ENCODE measurements at places on chromosomes 1 and 21.

- DNase-seq, result no peak
Observed at GRCh38 chr1:36536727-36537126, 54.0 kb upstream of the CSF3R start.

DNA sequence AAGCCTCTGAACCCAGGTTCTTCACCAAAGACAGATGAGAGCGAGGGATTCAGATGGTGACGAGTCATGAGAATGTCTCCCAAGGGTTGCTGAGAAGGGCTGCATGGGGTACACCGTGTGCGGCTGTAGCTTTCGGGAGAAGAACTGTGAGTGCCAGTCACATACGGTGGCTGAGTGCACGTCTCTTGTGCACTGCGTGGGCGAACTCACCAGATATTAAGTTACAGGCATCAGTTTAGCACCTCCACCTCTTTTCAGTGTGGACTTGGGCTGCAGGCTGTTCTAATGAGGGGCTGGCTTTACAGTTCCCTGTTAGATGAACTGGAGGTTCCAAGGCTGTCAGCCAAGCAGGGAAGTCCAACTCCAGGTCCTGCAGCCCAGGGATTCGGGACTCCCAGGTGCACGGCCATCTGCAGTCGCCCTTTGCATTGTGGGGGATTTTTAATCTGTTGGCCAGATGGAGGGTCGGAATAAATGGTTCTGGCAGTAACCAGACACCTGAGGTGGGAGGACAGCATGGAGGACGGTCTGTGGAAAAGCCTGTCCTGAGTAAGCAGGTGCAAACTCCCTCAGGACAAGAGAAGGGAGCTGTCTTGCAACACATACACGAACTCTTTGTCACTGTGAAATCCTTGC lies 26.5 kb upstream of the AVPR1B start:
- no peak for DNase-seq

- DNase-seq, result no peak
Observed at GRCh38 chr1:60427194-60427593, 353.6 kb upstream of the C1orf87 start.

DNA sequence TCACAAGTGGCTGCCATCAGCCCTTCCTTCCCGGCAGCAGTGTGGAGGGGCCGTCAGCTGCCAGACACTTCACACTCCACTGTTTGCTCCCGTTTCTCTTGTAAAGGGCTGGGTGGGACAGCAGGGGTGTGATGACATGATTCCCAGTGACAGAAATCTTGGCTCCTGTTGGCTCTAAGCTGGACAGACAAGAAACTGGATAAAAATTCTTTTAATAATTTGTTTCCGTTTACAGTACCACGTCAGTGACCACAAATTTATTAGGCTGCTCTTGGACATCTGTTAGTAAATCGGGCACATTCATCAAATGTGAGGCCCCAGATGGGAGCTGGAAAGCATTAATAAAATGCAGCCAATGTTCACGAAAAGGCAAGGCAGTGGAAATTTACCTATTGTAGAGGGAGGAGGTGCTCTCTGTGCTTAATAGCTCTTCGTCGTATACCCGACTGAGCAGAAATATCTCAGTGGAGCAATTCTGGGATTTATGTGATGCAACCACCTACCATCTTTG lies 353.7 kb upstream of the GREM2 start:
- no peak for DNase-seq

GRCh38 chr1:237562242-237562823 lies 328.4 kb downstream of the ZP4 start:
- DNase-seq, result no peak

DNA sequence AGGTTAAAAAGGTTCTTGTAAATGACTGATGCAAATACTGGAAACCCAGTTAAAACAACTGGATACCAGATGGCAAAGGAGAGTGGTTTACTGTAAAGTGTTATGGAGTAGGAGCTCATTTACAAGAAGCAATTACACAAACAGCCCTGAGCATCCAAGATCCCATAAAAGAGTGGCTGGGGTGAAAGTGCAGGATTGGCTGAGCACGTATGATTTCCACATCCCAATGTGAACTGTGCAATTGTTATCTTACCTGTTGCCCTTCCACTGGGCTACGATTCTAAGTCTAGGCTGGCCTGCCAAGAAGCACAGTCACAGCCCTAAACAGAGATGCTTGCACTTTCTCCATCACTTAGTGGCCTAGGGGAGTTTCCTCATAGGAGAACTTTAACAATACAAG lies 277.6 kb upstream of the RUNX1 start:
- no peak for DNase-seq

DNA sequence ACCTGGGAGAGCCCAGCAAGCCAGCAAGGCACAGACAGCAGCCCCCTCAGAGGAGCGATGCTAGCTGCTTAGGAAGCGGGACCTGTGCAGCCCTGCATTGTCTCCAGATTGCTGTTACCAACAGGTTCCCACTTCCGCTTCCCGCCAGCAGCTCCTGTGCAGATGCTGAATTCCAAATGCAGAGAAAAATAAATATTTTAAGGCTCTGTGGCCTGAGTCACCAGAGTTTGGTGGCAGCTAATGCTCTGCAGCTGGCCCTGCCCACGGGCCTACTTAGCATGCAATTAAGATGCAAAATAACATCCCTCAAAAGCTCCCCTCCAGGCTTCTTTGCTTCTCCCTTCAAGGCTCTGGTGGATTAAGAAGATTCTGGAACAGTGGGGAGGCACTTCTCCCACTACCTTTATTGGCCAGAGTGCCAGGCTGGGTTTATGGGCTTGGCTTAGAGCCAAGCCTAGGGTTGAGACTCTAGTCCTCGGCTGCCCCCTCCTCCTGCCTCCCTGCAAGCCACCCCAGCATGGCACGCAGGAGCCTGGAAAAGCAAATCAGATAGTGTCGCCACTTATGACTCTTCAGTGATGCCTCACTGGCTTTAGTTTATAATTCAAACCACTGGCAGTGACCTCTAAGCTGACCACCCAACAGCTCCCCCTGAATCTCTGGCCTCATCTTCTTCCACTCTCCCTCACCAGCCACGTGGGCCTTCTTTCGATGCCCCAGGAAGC lies 207.1 kb upstream of the ZC3H12A start:
- no peak for DNase-seq

GRCh38 chr1:200856716-200857357 lies 15.9 kb upstream of the GPR25 start:
- DNase-seq, result no peak

DNA sequence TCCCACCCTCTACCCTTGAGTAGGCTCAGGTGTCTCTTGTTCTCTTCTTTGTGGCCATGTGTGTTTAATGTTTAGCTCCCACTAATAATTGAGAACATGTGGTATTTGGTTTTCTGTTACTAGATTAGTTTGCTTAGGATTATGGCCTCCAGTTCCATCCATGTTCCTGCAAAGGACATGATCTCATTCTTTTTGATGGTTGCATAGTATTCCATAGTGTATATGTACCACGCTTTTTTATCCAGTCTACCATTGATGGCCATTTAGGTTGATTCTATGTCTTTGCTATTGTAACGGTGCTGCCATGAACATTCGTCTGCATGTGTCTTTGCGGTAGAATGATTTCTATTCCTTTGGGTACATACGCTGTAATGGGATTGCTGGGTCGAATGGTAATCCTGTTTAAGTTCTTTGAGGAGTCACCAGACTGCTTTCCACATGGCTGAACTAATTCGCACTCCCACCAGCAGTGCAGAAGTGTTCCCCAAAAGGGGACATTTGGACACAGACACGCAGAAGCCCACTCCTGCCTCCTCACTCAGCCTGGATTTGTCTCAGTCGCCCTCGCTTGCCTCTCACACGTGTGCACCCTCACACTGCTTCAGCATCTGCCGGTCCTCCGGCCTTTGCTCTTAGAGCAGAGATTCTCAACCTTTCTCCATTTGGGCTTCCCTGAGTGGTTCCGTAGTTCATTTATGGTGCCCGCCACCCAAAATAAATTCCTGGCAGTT lies 3.7 kb downstream of the MX2 start:
- no peak for DNase-seq

- no peak for DNase-seq
Observed at GRCh38 chr1:23422941-23423340, 1.6 kb downstream of the TCEA3 start.

- no peak for DNase-seq
Observed at GRCh38 chr1:156809281-156809680, 7.4 kb downstream of the SH2D2A start.

GRCh38 chr1:31072304-31072746 lies 6.8 kb upstream of the PUM1 start:
- DNase-seq, result no peak
